ENCODE measurements at places on chromosomes 3 and 15.

DNA sequence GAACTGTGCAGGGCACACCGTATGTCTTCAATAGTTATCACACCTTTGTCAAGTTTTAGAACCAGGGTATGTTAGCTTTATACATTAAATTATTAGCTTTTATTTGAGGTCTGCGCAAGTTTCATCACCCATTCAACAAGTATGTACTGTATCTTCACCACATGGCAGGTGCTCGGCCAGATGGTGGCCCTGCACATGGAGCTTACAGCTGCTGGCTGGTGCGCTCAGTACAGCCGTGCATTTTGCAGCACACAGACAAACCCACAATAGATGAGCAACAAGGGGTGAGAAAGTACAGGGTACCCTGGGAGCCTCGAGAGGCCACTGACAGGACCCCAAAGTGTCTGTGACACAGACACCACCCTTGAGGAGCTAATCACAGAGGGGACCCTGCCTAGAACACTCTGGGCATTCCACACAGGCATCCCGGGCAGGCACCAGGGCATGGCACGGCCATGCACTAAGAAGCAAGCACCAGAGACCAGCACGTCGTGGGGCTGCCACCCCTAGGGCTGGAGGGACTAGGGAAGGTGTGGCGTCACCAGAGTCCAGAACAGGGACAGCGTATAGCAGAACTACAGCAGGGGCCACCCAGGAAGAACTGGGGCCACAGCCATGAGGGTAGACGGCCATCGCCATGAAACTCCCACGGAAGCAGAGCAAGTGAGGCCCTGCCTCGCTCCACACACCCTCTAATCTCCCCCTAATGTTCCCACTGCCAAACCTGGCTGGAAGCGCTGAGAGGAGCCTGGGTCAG lies 27.4 kb downstream of the ZXDC start:
- DNase-seq: no peak

- DNase-seq: no peak
Observed at GRCh38 chr3:30011237-30011803, 595.1 kb upstream of the TGFBR2 start.

GRCh38 chr15:62394079-62394478 lies 229.0 kb upstream of the C2CD4B start:
- DNase-seq: no peak

- no peak for DNase-seq
Observed at GRCh38 chr3:4008205-4008604, 209.0 kb downstream of the LRRN1 start.

GRCh38 chr15:80861731-80862170 lies 82.6 kb downstream of the CEMIP start:
- DNase-seq: no peak

GRCh38 chr15:98905963-98906711 lies 101.5 kb downstream of the PGPEP1L start:
- DNase-seq: no peak

DNA sequence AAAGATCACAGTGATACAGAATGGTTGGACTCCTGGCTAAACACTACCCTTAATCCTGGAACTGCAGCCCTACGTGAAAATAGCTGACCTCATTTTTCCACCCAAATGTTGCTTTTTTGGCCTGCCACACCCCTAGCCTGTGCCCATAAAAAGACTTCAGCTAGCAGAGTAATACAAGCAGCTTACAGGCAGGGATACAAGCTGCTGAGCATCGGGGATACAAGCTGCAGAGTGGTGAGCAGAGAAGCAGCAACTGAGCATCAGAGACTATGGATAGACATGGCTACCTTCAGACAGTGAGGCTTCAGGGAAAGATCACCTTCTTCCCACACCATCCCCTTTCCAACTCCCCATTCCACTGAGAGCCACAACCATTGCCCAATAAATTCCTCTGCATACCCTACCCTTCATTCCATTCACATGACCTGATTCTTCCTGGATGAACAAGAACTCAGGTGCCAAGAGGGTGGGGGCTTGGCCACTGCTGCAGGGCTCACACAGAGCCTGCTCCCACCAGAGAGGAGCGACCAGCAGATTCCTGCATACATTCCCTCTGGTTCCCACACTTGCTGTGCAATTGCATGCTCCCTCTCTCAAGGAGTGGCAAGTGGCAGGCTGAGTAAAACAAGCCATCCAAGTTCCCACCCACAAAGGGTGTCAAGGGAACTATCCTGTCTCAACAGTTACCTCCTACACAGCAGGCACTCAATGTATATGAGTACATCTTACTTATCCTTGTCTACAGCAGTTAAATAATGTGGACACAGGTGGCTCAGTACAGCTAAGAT lies 217.5 kb downstream of the ALCAM start:
- DNase-seq: no peak

DNA sequence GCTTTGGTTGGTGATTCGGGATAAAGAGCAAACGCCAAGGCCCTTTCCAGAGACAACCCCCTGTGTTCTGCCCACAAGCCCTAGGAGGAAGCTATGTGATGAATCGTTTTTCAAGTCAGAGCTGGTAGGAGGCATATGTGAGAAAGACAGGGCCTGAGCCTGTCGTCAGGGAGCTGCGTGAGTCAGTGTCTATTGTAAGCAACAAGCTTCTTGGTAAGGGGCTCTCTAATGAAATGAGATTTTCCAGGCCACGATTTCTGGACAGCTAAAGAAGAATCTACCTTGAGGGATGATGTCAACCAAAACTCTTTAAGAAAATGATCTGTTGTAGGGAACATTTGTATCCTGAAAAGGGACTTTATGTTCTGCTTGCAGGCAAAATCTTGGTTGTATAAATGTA lies 318.9 kb upstream of the IL12A start:
- no peak for DNase-seq

- DNase-seq: no peak
Observed at GRCh38 chr3:146218880-146219866, 31.7 kb downstream of the PLSCR4 start.

- no peak for DNase-seq
Observed at GRCh38 chr3:195807681-195808121, 4.0 kb downstream of the MUC4 start.

- DNase-seq: no peak
Observed at GRCh38 chr3:58274027-58274614, 31.9 kb upstream of the RPP14 start.

GRCh38 chr3:177602601-177603147 lies 405.4 kb upstream of the TBL1XR1 start:
- no peak for DNase-seq

DNA sequence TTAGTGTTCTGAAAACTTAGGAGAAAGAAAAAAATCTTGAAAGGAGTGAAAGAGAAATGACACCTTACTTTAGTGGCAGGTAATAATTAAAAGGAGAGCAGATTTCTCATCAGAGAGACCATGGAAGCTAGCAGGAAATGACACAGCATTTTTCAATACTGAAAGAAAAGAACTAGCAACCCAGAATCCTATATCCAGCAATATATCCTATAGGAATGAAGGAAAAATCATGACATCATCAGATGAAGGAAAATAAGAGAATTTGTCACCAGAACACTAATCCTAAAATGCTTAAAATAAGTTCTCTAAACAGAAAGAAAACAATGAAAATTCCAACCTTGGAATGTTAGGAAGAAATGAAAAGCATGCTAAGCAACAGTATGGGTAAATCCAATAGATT lies 39.8 kb upstream of the MDFIC2 start:
- no peak for DNase-seq

GRCh38 chr3:48561045-48561736 lies 2.4 kb downstream of the UCN2 start:
- DNase-seq: no peak

DNA sequence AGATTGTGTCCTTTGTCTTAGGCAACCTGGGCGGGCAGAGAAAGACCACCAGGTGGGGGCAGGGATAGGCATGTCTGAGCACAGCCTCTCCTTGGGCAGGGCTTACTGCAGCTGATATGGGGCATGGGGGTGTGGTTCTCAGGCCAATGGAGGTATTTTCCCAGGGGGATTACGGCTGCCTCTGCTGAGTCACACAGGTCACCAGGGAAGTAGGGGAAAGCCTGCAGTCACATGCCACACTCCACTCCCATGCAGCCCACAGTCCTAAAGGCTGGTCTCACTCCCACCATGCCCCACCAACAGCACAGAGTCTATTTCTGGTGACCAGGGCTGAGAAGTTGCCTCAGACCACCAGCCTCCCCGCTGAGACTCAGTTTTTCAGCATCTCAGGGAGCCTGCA lies 466.4 kb downstream of the DIPK2A start:
- no peak for DNase-seq

GRCh38 chr3:93843981-93844380 lies 129.7 kb downstream of the PROS1 start:
- DNase-seq: no peak

GRCh38 chr3:115279939-115280338 lies 132.9 kb upstream of the ZBTB20 start:
- no peak for DNase-seq

GRCh38 chr3:172227340-172228035 lies 188.1 kb downstream of the FNDC3B start:
- no peak for DNase-seq

DNA sequence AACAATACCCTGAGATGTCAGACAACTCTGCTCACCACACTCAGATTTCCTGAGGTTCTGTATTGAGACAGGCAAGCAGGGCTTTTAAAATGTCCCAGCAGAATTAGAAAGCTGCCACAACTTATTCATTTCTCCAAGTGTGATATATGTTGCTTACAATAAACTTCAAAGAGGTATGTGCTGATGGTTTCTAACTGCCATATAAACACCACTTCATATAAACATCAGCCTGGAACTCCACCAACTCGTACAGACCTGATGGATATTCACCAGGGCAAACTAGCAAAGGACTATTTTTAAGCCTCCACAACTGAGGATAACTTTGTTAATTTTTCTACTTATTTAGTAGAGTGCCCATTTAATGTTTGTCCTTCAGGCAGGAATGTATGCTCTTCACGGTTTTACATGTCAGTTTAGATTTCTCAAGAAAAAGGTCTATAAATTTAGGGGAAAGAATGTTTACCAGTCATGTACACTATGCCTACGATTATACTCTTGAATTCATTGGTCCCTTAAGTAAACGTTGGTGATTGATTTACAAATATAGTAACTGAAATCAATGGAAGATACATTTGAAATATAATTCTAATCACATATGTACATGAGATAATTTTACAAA lies 109.6 kb upstream of the ABI3BP start:
- DNase-seq: no peak

DNA sequence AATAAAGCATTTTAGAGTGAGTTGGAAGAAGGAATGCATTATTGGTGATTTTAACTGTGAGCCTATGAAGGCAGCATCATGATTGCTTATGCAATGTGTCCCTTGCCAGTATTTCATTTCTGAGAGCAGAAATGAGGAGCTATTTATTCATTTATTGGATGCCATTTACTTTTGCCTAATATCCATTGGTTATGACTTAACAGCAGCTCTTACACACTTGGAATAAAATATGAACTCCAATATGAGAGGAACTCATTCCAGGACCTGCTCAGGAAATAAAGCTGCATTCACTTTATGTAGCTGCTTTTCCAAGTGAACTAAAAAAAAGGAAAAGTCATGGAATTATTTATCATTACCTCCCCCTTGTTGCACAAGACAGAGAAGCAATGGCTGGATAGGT lies 280.1 kb downstream of the LRTM1 start:
- DNase-seq: no peak

- DNase-seq: no peak
Observed at GRCh38 chr3:51982352-51982837, 940 bp upstream of the ACY1 start.

DNA sequence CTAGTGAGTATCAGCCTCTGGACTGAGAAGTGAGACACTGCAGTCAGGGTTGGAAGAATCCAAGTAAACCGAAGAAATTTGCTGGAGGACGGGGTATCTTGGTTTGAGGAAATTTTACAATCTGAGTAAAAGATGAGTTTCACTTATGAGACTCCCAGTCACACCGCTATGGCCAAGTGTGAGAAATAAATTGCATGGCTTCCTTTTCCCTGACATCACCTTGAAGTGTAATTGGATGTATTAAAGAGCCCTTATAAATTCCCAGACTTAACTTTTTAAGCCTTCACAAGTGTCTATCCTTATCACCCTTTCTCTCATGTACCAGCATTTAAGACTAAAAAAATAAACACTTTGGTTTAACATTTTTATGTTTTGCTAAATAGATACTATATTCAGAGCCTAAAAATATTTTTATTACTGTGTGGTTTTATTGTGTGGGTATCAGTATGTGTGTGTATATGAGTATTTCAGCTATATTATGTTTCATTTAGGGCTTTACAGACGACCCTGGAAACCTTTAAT lies 23.8 kb downstream of the USP3 start:
- no peak for DNase-seq

GRCh38 chr15:42102646-42103235 lies 8.4 kb upstream of the PLA2G4D start:
- DNase-seq: no peak

DNA sequence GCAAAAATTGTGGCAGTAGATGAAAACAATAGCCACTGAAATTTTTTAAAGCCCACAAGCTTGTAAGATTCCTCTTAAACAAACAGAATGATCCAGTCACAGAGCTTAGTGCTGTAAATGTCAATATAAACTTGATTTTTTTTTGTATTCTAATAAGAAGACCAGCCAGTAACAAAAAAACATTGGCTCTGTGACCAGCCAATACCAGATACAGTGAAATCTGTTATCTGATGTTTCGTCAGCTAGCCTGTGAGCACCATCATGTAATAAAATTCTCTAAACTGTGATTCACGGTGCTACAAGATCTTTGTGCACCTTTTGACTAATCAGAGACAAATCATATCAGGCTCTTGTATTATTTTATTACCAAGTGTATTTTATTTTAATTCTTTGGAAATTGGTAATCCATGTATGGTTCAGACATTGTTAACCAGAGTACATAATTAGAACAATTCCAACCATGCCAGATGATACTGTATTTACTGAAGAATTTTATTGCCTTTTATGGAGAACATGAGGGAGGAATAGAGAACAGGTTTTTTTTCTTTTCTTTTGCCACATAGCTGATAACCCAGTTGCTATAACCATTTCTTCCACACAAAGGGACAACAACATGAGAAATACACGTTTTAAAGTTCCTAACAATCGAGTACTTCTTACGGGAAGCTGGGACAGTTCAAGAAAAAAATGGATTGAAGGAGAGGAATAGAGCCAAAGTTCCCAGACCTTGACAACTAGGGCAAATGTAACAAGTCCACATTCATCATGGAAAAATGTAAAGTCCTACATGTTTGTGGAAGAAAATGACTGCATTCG lies 71.9 kb downstream of the FILIP1L start:
- no peak for DNase-seq

- no peak for DNase-seq
Observed at GRCh38 chr3:185267193-185267592, 13.3 kb upstream of the EHHADH start.

Data from activated CD8-positive, alpha-beta memory T cell treated with anti-CD3 and anti-CD28 coated beads for 4 hours (primary cell).